ENCODE measurements at places on chromosomes 1 and 21.

DNA sequence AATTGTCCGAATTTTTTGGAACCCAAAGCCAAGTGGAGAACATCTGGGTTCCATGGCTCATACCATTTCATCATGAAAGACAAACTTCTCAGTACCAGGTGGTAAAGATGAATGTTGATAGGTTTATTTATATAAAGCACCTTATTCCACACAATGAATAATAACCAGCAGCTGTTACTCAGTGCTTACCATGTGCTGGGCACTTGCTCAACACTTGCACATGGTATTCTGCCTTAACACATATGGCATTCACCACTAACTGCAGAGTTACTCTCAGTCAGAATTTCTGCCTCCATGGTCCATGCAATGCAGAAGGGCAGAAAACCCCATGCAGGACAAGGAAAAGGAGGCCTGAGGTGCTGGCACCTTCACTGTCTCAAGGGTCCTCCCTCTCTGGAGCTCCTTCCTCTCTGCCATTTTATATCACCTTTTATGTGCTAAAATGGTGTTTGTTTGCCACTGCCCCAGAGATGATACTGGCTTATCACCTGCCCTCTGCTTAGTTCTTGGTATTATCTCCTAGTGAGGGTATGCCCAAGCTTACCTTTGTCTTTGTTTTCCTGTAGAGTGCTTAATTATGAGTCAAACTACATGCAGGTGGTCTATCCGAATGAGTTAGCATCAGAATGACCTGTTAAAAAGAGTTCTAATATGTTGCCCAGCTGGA lies 76.7 kb upstream of the ZNF326 start:
- no peak for DNase-seq

DNA sequence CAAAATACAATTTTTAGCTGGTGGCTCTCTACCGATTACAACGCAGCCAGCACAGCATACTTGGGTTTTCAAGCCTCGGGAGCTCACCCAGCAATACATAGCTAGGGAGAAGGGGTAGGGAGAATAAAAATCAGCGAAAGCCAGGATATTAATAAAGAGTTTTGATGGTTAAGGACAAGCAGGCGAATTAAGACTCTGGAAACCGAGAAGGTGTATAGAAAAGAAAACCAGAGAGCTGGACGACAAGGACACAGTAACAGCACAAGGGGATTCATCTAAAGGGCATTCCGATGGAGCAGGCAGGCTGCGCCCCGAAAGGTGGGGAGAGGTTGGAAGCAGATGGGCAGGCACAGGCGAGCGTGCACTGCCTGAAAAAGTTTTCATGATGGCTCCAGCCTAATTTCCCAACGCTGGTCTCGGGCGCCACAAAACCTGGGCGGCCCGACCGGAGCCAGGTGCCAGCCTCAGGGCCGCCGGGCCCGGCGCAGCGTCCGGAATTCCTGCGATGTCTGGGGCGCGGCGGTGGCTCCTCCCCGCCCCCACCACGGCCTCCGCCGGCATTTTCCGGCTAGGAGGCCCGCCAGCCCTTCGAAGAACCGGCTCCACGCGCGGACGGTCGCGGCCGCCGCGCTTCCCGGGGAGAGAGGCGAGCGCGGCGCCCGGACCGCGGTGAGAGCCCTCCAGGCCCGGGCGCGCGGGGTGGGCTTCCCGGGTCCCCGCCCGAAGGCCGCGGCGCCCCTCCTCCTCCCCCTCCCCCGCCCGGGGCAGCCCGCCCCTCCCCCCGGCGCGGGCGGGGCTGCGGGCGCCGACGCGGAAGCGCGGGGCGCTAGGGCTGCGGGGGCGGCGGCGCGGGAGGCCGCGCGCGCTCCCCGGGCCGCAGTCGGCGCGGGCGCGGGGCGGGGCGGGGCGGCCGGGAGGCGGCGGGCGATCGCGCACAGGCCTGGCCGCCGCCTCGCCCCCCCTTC lies 774 bp upstream of the DYRK1A start:
- no peak for DNase-seq

DNA sequence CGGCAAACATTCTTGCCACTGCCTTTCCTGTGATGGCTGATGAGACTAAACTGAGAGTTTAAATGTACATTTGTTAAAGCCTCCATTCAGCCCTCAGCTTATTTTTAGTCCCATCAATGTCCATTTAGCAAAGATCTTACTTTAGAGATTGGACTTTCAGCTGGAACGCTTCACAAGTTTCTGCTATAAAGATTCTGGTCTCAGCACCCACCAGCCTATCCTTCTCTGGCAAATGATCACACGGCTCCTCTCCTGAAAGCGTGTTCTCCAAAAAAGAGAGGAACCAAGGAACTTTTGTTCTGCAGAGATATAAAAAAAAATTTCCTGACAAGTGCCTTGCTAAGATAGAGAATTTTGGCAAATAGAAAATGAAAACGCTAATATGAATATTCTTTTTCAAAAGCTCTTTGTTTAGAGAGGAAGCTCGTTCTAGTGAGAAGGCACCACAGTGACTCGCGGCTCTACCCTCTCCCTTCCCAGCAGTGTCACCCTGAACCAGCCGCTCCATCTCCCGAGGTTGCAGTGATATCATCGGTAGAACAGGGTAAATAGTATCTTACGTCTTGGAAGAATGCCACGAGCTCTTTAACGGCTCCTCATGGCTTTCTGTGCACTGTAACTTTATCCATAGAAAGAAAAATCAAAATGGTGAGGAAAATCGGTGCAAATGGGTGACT lies 200.2 kb downstream of the APP start:
- no peak for DNase-seq

- DNase-seq = no peak
These were observed 279.1 kb upstream of the C1orf105 start for GRCh38 chr1:172141341-172141881.

DNA sequence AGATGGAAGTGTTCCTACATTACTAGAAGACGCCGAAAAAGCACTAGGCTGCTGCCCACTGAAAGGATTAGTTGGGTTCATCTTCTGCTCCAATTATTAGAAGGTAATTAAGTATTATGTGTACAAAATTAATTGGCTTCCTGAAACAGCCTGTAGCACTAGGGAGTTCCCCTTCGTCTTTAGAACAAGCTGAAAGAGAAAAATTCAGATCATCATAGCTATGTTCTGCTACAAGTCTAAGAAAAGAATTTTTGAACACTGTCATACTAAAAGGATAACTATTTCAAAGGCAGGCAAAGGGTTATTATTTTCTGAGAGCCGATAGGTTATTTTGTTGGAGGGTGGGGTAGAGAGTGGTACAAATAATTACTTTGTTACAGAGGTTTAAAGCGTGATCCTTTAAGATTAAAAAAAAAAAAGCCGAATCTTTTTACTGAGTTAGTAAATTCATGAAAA lies at the start of gene MCM3AP:
Gene MCM3AP (minus strand): TSS at position 406 of the 456 bp plus-strand sequence. CDS start 325 bp downstream, at position 81.
- no peak for DNase-seq

DNA sequence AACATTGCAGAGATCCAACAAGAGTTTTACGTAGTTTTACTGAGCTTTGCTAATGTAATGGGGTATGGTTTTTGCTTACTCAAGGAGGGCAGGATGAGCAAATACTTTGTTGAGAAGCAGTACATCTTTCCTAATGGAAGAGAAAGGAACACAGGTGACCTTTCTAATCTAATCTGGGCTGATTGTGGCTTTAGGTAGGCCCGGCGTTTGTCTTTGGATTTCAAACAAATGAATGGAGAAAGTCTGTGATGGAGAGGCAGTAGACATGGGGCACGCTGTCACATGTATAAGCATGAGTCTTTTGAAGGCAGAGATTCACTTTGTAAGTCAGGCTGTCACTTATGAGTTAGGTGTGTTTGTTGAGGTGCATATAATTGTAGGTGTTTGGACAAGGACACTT lies 1.7 kb downstream of the PLEKHM2 start:
- no peak for DNase-seq

DNA sequence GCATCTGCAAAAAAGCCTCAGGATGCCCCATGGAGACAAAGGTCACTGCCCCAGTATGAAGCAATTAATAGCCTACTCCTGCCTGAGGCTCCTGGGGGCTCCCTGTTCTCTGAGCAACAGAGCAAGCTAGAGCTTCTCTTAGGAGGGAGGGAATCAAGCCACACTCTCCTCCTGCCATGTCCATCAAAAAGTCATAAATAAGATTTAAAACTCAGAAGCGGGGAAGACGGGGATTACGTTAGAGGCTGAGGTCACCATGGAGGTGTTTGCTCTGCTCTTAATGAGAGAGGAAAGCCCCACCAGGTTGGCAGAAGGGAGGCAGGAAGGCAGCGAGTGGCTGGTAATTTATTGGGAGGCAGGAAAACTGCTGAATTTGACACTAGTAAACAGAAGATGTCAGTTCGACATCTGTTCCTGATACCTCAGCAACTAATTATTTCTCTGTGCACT lies 98.4 kb upstream of the TNR start:
- DNase-seq = no peak

- DNase-seq = no peak
These were observed 246.8 kb downstream of the TGFB2 start for GRCh38 chr1:218591966-218592365.

GRCh38 chr21:26027696-26028095 lies 142.9 kb downstream of the APP start:
- DNase-seq = no peak

GRCh38 chr21:33360281-33360680 lies 35.5 kb downstream of the IFNAR1 start:
- no peak for DNase-seq

- no peak for DNase-seq
These were observed 38.6 kb downstream of the BRINP2 start for GRCh38 chr1:177209357-177209756.
